ENCODE measurements at places on chromosomes 6 and 20.

DNA sequence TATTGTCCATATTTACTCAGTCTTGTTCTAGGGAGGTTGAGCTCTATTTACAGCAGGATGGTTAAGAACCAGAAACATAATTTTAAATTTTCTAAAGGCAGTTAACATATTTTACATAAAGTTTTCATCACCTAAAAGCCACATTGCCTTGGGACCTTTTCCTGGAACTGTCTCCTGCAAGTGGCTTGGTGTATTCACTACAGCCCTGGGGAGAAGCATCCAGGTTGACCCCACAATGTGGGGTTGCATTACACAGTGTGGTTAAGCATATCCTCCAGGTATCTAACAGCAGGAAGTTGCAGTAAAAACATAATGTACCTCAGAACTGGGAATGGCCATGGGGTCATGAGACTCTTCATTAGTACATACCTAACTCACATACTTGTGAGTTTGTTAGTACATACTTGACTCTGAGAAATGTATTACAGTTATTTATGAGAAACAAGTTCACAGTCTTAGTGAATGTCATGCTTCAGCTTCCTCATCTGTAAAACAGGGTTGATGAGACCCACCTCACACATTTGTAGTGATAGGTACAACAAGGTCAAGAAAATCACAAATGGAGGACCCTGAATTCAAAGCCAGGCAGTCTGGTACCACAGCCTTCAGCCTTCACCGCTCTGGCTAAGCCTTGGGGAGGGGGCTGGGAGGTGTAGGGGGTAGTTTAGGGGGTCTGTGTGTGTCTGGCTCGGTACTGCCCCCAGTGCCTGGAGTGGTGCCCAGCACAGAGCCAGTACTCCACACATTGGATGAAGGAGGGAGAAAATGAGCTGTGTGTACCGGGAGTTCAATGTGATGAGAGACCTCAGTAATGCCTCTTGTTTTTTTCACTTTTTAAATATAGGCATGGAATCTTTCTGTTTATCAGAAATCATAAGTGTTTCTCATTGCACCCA, 52.9 kb downstream of the KAT14 start:
- no peak for DNase-seq

DNA sequence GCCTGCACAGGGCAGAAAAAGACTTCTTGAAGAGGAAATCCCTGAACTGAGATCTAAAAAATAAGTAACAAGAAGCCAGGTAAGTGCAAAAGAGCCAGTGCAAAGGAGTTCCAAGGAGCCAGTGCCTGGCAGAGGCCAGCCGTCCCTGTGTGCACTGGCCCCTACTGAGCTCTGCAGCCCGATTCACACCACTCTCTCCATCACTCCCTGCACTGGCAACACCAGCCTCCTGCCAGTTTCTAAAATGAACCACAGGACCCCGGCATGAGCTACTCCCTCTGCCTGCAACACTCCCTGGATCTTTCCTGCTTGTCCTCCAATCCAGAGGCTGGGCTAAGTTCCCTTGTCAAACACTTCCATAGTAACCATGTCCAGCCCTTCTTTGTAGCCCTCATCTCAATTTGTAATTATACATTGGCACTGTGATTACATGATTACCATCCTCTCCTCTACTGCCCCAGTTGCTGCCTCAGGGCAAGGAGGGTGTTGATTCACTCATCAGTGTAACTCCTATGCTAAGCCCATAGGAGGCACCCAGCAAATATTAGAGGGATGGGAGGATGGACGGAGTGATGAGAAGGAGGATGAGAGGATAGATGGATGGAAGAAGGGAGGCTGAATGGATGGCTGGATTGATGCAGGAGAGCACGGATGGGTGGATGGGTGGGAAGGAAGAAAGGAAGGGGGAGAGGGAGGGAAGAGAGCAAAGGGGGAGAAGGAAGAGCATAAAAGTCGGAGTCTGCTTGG, 49.3 kb downstream of the SIRPA start:
- no peak for DNase-seq

- DNase-seq, result no peak
These were observed 39.7 kb upstream of the TMEM170B start for GRCh38 chr6:11497881-11498280.

GRCh38 chr20:60271597-60271996, 313.4 kb downstream of the CDH26 start:
- DNase-seq, result no peak

DNA sequence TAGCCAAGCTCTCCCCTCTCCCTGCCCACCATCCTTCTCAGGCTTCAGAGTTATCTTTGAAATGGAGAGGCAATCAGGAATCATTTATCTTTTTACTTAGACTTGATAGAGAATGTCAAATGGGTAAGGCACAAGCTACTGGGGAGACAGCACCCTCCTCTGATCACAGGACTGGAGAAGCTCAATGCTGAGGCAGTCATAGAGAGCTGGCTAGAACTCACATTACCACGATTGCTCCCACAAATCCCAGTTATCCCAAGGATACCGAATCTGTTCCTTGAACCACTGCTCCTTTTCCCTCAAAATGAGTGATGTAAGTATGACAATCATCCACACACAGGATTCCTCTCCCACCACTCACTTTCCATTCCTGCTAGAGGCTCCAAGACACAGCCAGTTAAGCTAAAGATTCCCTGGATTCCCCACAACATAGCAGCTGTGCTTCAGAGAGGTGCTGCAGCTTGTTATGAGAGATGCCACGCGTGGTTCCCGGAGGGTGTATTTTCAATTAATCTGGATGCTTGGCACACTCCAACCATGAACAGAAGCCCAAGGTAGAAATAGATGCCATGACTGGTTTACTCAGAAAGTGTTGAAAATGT, 96.2 kb upstream of the VGLL2 start:
- DNase-seq, result no peak

DNA sequence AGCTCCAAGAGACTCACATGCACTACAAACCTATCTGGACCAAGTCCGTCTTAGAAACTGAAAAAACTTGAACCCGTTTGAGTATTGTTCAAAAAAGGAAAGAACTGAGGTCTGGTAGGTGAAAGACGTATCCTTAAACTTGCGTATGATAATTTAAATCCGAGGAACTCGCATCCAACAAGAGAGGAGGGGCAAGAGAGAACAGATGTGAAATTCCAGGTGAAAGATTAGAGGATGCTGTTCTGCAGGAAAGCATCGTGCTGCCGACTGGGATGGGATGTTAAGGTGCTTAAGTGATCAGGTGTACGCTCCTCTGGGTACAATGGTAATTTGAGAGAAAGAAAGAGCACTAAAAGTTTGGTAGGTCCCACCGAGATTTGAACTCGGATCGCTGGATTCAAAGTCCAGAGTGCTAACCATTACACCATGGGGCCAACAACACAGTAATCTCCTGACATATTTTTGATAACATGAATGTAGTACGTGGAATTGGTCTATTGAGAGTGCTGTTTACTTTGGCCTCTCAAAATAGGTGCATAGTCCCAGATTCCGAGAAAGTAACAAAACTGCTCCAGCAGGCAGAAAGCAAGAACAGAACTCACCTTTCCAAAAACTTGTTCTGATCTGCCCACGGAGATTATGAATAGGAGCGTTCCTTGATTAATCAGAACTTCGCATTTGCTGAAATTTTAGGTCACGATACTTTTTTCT, 53.5 kb upstream of the BTN3A2 start:
- DNase-seq, result peak; percentile 69

DNA sequence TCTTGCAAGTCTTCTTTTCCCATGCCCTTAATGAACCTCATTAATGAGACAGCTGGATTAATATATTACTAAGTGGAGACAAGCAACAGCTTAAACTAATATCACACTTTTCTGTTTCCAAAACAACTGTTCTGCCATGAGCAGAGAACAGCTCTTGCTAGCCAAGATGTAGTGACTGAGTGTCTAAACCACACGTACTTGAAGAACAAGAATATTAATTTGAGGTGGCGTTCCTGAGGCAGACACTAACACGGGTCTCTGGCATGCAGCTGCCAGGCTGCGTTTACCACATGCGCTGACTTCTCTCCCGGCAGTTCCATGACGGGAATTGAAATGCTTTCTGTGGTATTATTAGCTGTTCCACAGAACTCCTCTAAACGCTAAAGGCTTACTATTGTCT, 80.6 kb downstream of the FNDC1 start:
- DNase-seq, result peak; percentile 88

DNA sequence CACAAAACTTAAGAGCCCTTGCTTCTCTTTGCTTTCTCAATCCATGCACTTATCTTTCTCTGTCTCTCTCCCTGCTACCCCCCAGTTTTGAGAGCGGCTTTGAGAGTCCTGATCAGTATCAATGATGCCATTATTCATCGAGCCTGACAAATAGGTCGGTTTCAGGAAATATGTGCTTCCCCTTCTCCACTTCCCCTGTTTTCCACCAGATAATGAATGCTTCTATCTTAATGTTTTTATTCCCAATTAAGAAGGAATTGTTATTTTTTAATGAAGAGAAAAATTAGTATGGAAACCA, 117.7 kb downstream of the KIF13A start:
- DNase-seq, result no peak

- peak; percentile 90 for DNase-seq
These were observed 279.5 kb upstream of the SUPT3H start for GRCh38 chr6:45657226-45657625.

DNA sequence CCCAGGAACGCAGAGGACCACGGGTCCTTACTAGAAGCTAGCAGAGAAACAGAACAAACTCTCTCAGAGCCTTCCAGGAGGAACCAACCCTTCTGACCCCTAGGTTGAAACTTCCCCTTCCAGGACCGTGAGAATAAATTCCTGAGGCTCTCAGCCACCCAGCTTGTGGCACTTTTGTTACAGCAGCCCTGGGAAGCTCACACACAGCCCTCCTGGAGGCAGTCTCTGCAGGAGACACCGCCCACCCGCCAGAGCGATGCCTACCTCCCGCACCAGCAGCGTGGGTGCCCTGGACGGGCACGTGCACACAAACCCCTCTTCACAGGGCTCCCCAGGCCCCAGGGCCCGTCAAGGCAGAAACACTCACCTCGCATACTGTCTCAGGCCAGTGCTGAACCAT, 4.2 kb downstream of the RNASET2 start:
- DNase-seq, result no peak

GRCh38 chr6:147508042-147508865, at the start of gene SAMD5:
SAMD5 (plus strand) TSS chr6:147508690; CDS start chr6:147508929, 239 bp downstream.
- DNase-seq, result peak; percentile 36

- no peak for DNase-seq
These were observed 10.7 kb upstream of the GATA5 start for GRCh38 chr20:62486484-62486883.

GRCh38 chr20:38863024-38863851, 57.7 kb downstream of the PPP1R16B start:
- DNase-seq, result no peak

DNA sequence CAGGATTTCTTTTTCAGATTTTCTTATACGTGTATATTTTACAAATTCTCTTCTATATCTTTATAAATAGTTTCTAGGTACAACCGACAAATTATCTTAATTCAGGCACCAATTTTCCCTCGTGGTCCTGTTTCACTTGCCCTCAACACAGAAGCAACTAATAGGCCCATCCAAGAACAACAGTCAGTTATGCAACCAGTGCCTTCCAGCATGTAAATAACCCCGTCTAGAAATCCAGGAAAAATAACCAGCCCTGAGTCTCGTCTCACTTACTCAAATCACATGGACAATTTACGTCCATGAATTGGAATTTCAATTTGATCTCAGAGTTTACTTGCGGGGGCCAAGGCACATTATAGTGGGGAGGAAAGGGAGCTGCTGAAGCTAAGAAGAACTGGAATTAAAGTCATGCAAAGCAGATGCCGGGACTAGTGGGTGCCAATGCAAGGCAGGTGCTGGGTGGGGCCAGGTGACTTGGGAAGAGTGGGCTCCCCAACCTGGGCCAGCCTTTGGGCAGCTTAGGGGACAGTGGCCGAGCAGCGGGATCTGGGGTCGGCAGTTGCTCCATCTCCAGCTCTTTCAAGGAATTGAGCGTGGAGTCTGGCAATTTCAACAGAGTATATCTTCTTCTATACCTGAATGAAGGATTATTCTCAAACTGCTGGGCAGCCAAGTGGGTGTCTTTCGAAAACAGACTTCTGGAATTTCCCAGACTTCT, 121.7 kb downstream of the EDN3 start:
- DNase-seq, result no peak

DNA sequence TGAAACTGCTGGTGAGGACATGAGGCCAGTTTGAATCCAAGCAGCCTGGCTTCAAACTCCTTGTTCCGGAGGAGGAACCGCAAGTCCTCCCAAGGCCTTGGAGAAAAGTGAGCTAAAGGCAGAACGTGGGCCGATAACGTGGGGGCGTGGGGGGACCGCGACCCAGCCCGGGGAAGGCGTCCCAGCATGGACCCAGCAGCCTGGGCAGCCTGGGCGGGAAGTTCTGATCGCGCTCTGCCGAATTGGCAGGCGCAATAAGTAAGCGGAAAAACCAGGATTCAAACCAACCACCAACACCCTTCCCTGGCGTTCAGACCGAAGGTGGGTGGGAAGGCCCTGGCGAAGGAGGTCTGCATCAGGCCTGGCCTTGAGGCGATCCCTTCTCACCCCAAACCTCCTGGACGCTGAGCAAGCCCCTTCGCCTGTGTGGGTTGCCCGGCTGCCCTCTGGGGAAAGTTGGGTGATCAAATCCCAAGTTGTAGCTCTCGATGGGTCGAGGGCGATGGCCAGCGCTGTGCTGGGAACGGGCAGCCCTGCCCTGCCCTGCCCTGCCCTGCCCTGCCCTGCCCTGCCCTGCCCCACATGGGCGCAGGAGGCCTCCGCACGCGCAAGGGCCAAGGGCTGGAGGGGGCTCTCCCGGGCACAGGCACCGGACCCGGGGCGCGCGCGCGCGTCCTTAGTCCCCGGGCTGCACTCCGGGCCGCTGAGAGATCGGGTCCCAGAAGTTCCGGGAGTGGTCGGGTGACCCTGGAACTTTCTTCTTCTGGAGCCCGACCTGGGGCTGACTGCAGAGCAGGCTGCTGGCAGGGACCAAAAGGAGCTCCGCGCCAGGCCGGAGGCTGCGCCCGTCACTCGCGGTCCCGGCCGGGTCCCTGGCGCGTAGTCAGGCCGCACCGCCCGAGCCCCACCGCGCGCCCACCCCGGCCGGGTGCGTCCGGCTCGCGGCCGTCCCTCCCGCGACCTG, 637 bp upstream of the SLC22A3 start:
- DNase-seq, result no peak

DNA sequence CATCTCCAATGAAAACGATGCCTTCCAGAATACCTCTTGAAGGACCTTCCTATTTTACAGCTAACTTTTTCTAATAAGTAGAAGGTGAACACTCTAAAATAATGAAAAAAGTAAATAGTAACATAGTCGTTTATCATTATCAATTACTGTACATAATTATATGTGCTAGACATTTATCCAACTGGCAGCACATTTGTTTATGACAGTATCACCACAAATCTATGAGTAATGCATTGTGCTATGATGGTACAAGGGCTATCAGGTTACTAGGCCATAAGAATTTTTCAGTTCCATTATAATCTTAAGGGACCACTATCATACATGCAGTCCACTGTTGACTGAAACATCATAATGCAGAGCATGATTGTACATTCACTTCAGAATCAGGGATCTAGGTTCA, 68.4 kb downstream of the ATG5 start:
- no peak for DNase-seq

DNA sequence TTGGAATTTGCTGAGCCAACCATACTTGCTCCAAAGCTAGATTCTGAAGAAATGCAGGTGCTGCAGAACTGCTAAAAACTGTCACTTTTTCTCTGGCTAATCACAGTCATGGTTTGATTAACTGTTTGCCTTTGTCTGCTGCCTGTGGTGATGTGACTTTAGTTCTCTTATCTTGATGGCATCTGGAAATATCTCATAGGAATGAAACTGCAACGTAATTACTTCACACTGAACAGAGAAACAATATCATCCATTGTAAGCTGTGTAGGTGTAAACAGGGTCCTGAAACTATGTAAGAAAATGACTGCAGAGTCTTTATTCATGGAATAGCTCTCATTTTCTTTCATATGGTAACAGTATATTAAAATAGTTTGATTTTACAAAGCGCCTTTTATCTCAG, 721.9 kb upstream of the HS3ST5 start:
- no peak for DNase-seq

GRCh38 chr6:83546636-83547035, 34.3 kb downstream of the PRSS35 start:
- no peak for DNase-seq

Measured in AG10803 (cell line).